ENCODE measurements at places on chromosomes 13 and 19. TPM values are rescaled to one million over a fixed set of nuclear protein-coding genes. Genes with fewer than 3 reads are reported as not detected.

GRCh38 chr13:89687066-89687465 lies 1660.4 kb upstream of the MIR17HG start:
- no peaks in the 10 kb centered on the region for H3K36me3 ChIP-seq
- H3K4me3 ChIP-seq = no peak overlapping the region
- H3K27me3 ChIP-seq = no peaks in the 10 kb centered on the region
- H3K4me1 ChIP-seq = no peaks in the 10 kb centered on the region

GRCh38 chr19:56309511-56310185 lies 5.0 kb downstream of the ZSCAN5A start:
- H3K27ac ChIP-seq = no peak overlapping the region
- no peaks in the 10 kb centered on the region for H3K27me3 ChIP-seq
- DNase-seq = peak; percentile 59
- H3K4me3 ChIP-seq = no peak overlapping the region

DNA sequence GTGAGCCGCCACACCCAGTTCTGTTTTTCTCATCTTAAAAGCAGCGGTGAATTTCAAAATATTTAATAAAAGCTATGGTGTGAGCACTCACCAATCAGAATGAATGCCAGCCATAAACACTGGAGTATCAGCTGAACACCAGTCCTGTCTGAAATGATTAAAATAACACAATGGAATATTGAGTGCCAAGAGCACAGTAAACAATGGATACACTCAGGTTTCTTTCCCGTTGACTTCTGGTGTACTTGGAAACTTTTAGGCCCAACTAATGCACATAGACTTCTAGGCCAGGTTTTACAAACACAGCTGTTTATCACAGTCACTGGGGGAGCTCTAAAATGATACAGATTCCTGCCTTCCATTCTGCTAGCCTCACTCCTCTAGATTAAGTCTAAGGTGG lies 68.3 kb downstream of the SLC6A16 start:
- no peak overlapping the region for H3K27ac ChIP-seq
- peaks cover 18% of the 10 kb centered on the region for H3K27me3 ChIP-seq
- no peaks in the 10 kb centered on the region for H3K4me1 ChIP-seq
- peaks cover 2% of the 10 kb centered on the region for H3K36me3 ChIP-seq
- DNase-seq = no peak

Gene N4BP2L1
- total RNA-seq = 30.4 TPM

- peaks cover 5% of the 10 kb centered on the region for H3K36me3 ChIP-seq
- no peaks in the 10 kb centered on the region for H3K27me3 ChIP-seq
- no peak overlapping the region for H3K4me3 ChIP-seq
- H3K27ac ChIP-seq = no peak overlapping the region
Observed at GRCh38 chr19:56441206-56441792, 35.8 kb downstream of the ZNF667 start.

- no peaks in the 10 kb centered on the region for H3K36me3 ChIP-seq
- DNase-seq = peak; percentile 66
- no peak overlapping the region for H3K27ac ChIP-seq
- peaks cover 16% of the 10 kb centered on the region for H3K27me3 ChIP-seq
Observed at GRCh38 chr19:35963514-35963913, 27.3 kb downstream of the LRFN3 start.

Gene APOC4
- not detected for total RNA-seq

GRCh38 chr13:94212196-94212595 lies 267.3 kb downstream of the DCT start:
- no peak overlapping the region for H3K27ac ChIP-seq
- no peaks in the 10 kb centered on the region for H3K4me1 ChIP-seq
- no peaks in the 10 kb centered on the region for H3K36me3 ChIP-seq

Gene HSH2D
- total RNA-seq = 76.9 TPM

GRCh38 chr19:5594521-5594950 lies 26.8 kb upstream of the TINCR start:
- H3K4me1 ChIP-seq = peaks cover 8% of the 10 kb centered on the region
- no peak for DNase-seq
- H3K27me3 ChIP-seq = no peaks in the 10 kb centered on the region
- H3K27ac ChIP-seq = no peak overlapping the region
- no peak overlapping the region for H3K4me3 ChIP-seq
- H3K36me3 ChIP-seq = peaks cover 57% of the 10 kb centered on the region

Gene DUXA
- total RNA-seq = not detected

- no peaks in the 10 kb centered on the region for H3K36me3 ChIP-seq
- no peak for DNase-seq
- H3K27me3 ChIP-seq = no peaks in the 10 kb centered on the region
- H3K4me1 ChIP-seq = no peaks in the 10 kb centered on the region
- no peak overlapping the region for H3K4me3 ChIP-seq
Observed at GRCh38 chr13:72505376-72505775, 222.1 kb downstream of the MZT1 start.

DNA sequence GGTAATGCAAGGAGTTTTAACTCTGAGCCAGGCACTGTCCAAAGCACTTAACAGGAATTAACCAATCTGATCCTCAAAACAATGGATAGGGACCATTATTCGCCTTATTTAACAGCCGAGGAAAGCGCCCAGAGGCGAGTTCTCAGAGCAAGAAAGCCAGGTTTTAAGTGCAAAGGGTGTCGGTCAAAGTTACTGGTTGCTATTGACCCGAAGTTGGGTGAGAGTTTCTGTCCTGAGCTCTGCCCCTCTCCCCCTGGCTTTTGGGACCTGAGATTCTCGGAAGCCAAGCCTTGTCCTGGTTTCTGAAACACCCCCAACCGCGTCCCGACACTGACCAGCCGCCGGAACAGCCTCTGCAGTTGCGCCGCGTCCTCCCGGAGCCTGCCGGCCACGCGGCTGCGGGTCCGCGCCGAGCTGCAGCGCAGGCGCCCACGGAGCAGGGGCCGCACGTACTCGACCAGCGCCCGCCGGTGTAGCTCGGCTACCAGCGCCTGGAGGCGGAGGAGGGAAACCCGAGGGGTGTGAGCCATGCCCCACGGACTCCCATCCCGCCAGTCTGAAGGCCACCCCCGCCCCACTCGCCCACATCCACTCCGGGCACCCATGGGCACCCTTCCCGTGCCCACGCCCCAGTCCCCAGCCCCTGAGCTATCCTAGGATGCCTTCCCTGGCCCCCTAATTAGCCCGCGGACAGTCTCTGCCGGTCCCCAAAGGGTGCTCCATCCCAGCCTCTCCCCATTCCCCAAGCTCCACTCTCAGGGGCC lies 27.8 kb downstream of the EXOC3L2 start:
- no peaks in the 10 kb centered on the region for H3K36me3 ChIP-seq
- H3K27ac ChIP-seq = no peak overlapping the region
- no peak overlapping the region for H3K4me3 ChIP-seq
- no peak for DNase-seq
- H3K4me1 ChIP-seq = peaks cover 1% of the 10 kb centered on the region

DNA sequence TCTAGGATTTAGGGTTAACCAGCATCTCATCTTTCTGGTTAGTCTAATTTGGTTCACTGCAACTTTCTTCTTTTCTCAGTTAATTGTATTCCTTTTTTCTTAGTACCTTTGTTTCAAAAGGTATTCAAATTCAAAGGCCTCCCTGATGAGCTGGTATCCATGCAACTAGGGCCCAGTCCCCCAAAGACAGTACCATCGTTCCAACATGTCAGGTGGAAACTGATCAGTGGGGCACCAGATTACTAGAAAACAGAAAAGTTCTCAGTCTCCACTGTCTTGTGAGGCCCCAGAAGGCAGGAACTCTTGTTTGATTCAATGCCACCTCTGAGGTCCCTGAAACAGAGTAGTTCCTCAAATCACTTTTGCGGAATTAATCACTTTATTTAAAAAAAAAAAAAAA lies 303.2 kb upstream of the NBEA start:
- no peak overlapping the region for H3K27ac ChIP-seq
- no peaks in the 10 kb centered on the region for H3K36me3 ChIP-seq
- H3K27me3 ChIP-seq = no peaks in the 10 kb centered on the region
- no peaks in the 10 kb centered on the region for H3K4me1 ChIP-seq
- DNase-seq = no peak
- no peak overlapping the region for H3K4me3 ChIP-seq

- peak overlapping the region; percentile 23 for H3K4me3 ChIP-seq
- no peak for DNase-seq
- H3K4me1 ChIP-seq = peaks cover 41% of the 10 kb centered on the region
- H3K27ac ChIP-seq = peak overlapping the region; percentile 58
- H3K27me3 ChIP-seq = no peaks in the 10 kb centered on the region
Observed at GRCh38 chr13:79531542-79532254, 50.7 kb downstream of the NDFIP2 start.

DNA sequence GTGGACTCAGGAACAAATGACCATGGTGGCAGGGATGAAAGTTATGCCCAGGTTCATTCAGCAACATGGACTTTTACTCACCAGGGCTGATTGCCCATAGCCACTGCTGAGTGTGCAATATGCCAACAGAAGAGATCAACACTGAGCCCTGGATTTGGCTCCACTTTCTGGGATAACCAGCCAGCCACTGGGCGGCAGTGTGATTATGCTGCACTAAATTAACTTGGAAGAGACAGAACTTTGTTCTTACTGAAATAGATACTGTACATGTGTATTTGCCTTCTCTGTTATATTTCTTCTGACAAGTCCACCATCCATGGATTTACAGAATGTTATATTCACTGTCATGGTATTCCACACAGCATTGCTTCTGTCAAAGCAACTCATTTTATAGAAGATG lies 257.4 kb downstream of the TDRD3 start:
- H3K4me1 ChIP-seq = no peaks in the 10 kb centered on the region
- H3K4me3 ChIP-seq = no peak overlapping the region
- H3K36me3 ChIP-seq = no peaks in the 10 kb centered on the region
- H3K27ac ChIP-seq = no peak overlapping the region

GRCh38 chr13:110298505-110299282 lies 8.3 kb downstream of the COL4A1 start:
- H3K4me1 ChIP-seq = peaks cover 3% of the 10 kb centered on the region
- peaks cover 58% of the 10 kb centered on the region for H3K27me3 ChIP-seq
- no peak overlapping the region for H3K27ac ChIP-seq
- H3K4me3 ChIP-seq = no peak overlapping the region
- H3K36me3 ChIP-seq = no peaks in the 10 kb centered on the region

- peak overlapping the region; percentile 85 for H3K27ac ChIP-seq
- H3K4me1 ChIP-seq = peaks cover 61% of the 10 kb centered on the region
- peaks cover 13% of the 10 kb centered on the region for H3K36me3 ChIP-seq
- no peak for DNase-seq
Observed at GRCh38 chr19:14004619-14005348, 1.3 kb downstream of the RFX1 start.

GRCh38 chr13:99246100-99246499 lies 12.1 kb downstream of the GPR18 start:
- no peak overlapping the region for H3K27ac ChIP-seq
- no peak overlapping the region for H3K4me3 ChIP-seq
- H3K27me3 ChIP-seq = no peaks in the 10 kb centered on the region
- peaks cover 55% of the 10 kb centered on the region for H3K36me3 ChIP-seq
- H3K4me1 ChIP-seq = peaks cover 28% of the 10 kb centered on the region

GRCh38 chr19:2337329-2337707 lies 8.8 kb downstream of the SPPL2B start:
- no peaks in the 10 kb centered on the region for H3K27me3 ChIP-seq
- H3K4me1 ChIP-seq = peaks cover 12% of the 10 kb centered on the region
- H3K4me3 ChIP-seq = no peak overlapping the region
- H3K36me3 ChIP-seq = peaks cover 12% of the 10 kb centered on the region
- no peak for DNase-seq

- H3K36me3 ChIP-seq = peaks cover 17% of the 10 kb centered on the region
- H3K27me3 ChIP-seq = peaks cover 2% of the 10 kb centered on the region
- peak; percentile 48 for DNase-seq
- H3K27ac ChIP-seq = peak within 1 kb of the TSS; percentile 83
Observed at GRCh38 chr19:3135961-3136683, at the start of gene GNA15. GNA15 (plus strand) TSS chr19:3136033; CDS start chr19:3136451, 418 bp downstream.

DNA sequence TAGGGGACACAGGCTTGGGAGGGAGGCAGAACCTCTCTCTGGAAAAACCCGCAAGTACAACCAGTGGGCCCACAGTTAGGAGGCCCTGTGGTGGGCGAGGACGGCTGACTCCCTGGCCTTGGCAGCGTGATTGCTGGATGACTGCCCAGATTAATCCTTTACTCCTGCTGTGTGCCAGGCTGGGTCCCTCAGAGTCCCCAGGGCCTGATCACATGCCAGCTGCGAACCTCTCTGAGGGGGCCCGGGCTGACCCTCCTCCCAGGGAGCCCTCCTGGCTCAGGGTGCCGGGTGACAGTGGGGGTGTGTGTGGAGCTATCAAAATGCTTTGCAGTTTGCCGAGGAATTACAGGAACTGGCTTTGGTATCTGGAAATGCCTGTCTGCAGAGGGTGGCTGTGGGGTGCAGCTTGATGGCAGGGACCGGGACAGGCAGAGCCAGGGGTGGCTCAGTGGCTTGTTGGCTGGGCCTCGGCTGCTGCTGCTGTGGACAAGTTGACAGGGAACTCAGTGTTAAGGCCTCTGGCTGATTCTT lies 48.9 kb downstream of the DNM2 start:
- DNase-seq = no peak
- peaks cover 66% of the 10 kb centered on the region for H3K4me1 ChIP-seq
- H3K27ac ChIP-seq = peak overlapping the region; percentile 75
- no peaks in the 10 kb centered on the region for H3K27me3 ChIP-seq
- peaks cover 41% of the 10 kb centered on the region for H3K36me3 ChIP-seq

Gene GARIN5A
- total RNA-seq = not detected

Gene CGB5
- not detected for total RNA-seq

- DNase-seq = no peak
- no peak overlapping the region for H3K4me3 ChIP-seq
- peaks cover 25% of the 10 kb centered on the region for H3K27me3 ChIP-seq
- H3K4me1 ChIP-seq = peaks cover 37% of the 10 kb centered on the region
- H3K27ac ChIP-seq = no peak overlapping the region
Observed at GRCh38 chr13:45051315-45051714, 62.0 kb downstream of the GPALPP1 start.

DNA sequence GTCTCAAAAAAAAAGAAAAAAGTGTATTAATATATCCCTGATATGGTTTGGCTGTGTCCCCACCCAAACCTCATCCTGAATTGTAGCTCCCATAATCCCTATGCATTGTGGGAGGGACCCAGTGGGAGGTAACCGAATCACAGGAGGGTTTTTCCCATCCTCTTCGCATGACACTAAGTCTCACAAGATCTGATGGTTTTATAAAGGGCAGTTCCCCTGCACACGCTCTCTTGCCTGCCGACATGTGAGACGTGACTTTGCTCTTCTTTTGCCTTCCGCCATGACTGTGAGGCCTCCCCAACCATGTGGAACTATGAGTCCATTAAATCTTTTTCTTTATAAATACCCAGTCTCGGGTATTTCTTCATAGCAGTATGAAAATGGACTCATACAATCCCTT lies 17.7 kb downstream of the STK24 start:
- H3K27ac ChIP-seq = no peak overlapping the region
- H3K27me3 ChIP-seq = no peaks in the 10 kb centered on the region
- H3K4me3 ChIP-seq = no peak overlapping the region
- peaks cover 38% of the 10 kb centered on the region for H3K36me3 ChIP-seq
- DNase-seq = no peak

DNA sequence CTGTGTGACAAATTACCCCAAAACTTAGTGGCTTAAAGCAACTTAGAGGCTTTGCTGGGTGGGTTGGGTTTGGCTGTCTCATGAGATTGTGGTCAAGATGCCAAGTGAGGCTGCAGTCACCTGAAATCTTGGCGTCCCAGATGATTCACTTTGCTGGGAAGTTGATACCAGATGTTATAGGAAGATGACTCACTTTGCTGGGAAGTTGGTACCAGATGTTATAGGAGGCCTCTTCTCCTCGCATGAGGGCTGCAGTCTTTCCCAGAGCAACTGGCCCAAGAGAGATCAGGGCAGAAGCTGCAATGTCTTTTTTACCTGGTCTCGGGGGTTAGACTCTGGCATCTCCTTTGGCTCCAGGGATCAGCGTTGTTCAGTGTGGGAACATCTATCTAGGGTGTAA lies 16.8 kb downstream of the TEX29 start:
- no peak for DNase-seq
- H3K4me3 ChIP-seq = no peak overlapping the region
- no peaks in the 10 kb centered on the region for H3K4me1 ChIP-seq
- H3K27ac ChIP-seq = no peak overlapping the region
